ENCODE measurements at places on chromosomes 12 and 14.

GRCh38 chr14:104378698-104379113 is 200.9 kb upstream of the C14orf180 start:
- no peak for DNase-seq

GRCh38 chr14:70721542-70721941 is 79.8 kb downstream of the TTC9 start:
- DNase-seq, result no peak

GRCh38 chr14:103086771-103087342 is 2.8 kb downstream of the LBHD2 start:
- no peak for DNase-seq

DNA sequence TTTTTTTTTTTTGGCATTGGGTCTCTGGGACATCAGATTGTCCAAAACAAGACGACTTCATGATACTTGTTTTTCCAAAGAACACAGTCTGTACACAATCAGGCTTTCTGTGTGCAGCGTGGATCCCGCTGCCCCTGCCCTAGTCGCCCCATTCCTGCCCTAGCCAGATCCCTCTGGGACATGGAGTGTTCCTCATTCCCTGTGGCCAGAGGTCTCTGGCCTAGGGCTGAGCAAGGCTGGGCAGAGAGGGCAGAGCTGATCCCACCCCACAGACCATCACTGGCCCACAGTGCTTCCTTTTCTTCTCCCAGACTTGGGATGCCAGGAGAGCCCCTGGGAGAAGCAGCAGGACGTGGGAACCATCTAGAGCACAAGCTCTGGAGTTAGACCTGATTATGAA is 20.9 kb upstream of the EIF2B2 start:
- DNase-seq, result no peak

- DNase-seq, result no peak
Measured at GRCh38 chr12:47302111-47302671, 222.4 kb upstream of the AMIGO2 start.

DNA sequence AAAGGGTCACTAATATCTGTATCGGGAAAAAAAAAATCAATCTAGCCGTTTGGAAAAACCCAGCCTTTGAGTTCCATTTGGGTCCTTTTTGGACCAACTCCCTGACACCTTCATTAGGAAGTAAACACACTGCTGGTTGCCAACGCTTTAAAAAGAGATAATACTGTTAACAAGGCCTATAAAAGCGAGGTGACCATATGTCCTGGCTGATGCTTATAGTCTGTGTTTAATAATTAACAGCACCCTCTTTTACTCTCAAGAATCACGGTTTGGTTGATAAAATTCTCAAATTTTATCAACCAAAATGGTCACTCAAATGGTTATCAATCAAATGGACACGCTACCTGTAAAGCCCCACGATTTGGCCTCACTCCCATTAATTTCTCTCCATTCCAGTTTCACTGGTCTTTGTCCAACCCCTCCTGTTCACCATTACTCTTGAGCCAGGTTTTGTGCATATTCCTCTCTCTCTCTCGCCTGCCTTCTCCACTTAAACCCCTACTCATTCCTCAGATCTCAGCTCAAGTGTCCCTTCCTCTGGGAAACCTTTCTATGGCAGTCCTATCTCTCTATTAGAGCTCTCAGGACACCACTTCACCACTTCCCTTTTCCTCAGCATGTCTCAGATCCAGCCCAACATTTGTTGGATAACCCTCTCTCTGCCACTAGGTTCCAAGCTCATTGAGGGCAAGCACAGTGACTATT is 9.5 kb downstream of the BTG1 start:
- DNase-seq, result no peak

GRCh38 chr12:33703221-33703620 is 263.6 kb upstream of the SYT10 start:
- DNase-seq, result no peak

DNA sequence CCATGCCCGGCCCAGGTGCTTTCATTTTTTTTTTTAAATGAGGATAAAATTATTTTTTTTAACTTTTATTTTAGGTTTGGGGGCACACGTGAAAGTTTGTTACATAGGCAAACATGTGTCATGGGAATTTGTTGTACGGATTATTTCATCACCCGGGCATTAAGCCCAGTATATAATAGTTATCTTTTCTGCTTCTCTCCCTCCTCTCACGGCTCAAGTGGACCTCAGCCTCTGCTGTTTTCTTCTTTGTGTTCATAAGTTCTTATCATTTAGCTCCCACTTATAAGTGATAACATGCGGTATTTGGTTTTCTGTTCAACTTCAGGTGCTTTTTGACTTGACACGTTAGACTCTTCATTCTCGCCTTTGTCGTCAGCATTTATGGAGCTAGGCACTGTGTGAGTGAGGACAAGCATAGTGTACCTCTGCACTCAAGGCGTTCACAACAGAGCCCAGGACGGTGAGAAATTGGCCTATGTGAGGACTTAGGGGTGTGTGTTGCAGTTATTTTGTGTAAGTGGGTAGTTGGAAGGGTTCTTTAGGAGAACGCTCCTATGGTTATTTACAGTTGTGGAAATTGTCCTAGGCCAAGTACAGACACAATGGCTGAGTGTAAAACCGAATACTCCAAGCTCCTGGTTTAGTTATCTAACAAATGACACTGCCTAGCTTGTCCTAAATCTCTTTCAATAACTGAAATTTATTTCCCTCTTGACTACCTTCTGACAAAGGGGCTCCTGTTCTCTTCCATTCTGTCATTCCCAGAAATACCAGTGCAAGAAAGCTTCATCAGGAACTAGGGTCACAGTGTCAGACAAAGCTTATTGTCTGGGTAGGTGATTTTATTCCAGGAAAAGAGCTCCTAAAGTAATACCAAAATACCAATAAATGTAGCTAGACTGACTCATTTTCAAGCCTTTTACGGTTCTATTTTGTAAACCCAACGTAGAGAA is 200.5 kb upstream of the PRICKLE1 start:
- no peak for DNase-seq

DNA sequence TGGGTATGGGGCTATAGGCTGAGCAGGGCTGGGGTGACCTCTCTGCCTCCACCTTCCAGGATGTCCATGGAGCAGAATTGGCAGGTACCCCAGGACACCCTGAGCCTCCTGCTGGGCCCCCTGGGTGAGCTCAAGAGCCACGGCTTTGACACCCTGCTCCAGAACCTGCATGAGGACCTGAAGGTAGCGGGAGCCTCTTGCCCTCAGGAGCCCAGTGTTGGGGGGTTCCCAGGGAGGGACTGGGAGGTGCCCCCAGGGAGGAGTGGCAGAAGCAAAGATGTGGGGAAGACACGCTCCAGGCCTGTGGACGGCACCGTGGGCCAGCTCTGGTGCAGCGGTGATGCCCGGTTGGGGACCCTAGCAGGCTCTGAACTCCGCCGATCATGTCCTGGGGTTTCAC is 8.3 kb downstream of the TNFAIP2 start:
- no peak for DNase-seq

Measured in stimulated activated CD8-positive, alpha-beta memory T cell treated with anti-CD3 and anti-CD28 coated beads, Interleukin-2, amount 100 ng/mL, for 48 hours (primary cell).